Umbilical cord (tissue), 2 donors: ENCODE measurements at places on chromosomes 4 and X. TPM values are rescaled to one million over a fixed set of nuclear protein-coding genes. Genes with fewer than 3 reads are reported as not detected.

DNA sequence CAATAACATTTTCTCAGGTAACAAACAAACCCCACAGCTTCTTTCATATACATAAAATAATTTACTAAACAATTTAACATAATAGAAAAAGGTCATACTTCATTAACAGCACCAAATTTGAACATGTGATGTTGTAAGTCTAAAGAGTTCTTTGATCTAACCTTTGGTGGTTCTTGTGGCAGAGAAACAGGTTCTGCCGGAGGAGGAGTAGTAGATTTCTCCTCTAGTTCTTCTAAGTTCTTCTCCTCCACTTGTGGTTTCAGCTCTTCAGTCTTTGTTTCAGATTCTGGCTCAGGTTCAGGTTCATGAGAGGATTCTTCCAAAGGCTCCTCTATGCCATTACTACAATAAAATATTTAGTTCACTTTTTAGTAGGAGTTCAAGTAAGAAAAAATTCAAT lies 18.3 kb downstream of the G3BP2 start:
- DNase-seq, result no peak

DNA sequence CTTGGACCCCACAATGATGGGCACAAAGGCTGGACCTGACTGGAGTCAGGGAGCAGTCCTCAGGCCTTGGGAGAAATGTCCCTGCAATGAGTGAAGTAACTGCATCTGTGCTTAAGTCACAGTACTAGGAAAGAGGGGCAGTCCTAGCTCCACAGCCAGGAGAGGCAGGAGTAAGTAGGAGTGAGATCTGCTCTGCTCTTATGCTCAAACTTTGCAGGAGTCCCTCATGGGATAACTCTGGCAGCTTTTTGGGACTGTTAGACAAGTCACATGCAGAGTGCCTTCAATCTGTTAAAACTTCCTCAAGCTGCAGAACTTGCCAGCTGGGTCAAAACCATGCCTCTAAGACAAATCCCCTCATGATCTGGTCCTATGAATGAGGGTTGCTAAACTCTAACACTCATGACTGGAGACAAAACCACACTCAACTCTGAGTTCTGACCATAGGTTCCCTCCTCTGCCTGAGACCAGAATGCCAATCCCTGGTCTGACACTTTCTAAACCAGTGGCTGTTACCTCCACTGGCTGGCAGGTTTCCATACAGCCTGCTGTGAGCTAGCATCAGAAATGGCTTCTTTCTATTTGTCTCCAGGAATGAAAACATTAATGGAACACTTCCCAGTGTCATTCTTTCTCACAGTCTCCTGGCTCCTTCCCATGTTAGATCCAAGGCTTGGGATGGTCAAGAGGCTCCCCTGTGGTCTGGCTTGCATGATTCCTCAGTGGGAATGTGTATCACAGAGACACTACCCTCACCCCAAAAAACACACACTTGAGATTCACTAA lies 819.3 kb downstream of the PCDH7 start:
- DNase-seq, result no peak

Gene SPINK2
- not detected for total RNA-seq

- no peak for DNase-seq
Observed at GRCh38 chr4:141077611-141078225, 55.6 kb downstream of the RNF150 start.

DNA sequence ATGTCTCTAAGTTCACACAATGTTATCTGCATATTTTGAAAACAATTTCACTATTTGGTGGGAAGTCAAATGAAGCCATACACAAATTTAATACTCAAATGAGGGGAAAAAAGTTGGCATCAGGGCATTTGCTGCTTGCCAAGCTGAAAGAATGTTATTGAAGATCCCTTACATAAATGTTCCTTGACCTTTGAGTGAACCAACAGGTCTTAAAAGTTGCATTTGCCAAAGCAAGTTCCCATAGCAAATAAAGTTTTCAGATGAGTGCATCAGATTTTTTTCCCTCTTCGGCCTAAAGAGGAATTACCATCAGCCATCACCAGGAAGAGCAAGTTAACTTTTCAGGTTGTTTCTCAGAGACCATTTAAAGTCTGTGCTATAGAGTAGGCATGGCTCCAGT lies 115.9 kb downstream of the COX18 start:
- DNase-seq, result no peak

Gene ACSL4
- 64.0 TPM for total RNA-seq

DNA sequence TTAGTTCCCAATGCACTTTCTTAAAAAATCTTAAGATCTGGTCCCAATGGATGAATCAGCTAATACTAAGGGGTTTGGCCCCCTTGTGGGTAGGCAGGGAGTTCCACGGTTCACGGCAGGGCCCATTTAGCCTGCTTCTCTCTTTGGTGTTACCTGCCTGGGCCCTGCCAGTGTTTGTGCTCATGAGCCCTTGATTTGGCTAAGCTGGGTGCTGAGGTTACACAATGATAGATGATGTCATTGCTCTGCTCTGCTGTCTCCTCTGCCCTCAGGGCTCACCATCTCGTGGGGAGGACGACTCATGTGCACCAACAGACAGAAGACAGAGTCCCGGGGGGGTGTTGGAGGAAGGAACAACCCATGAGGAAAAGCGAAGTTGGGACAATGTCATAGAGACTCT lies 24.4 kb downstream of the RTL5 start:
- DNase-seq, result no peak

- DNase-seq, result no peak
Observed at GRCh38 chr4:187910741-187911140, 84.8 kb upstream of the ZFP42 start.

Gene EDNRA
- total RNA-seq, result 35.4 TPM
